Peyer's patch (tissue), 4 donors: ENCODE measurements at places on chromosomes 3 and 15. TPM values are rescaled to one million over a fixed set of nuclear protein-coding genes. Genes with fewer than 3 reads are reported as not detected.

Gene SAMMSON
- not detected for total RNA-seq

DNA sequence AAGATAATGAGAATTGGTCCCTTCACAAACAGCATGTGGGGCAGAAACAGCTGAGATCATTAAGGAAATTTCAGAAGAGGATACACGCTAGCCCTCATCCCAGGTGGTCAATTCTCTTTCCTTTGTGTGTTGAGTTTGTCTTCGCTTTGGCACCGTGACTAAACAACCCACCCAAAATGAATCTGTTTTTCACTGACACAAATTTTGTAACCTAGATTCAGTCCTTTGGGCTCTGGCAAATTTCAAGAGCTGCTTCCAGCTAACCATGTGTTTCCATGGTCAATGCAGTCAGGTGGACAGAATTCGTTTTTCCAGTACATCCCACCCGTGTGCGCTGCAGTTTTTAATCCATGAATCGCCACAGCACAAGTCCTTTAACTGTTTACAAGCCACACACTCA, 435.4 kb downstream of the WDR72 start:
- no peak for DNase-seq

DNA sequence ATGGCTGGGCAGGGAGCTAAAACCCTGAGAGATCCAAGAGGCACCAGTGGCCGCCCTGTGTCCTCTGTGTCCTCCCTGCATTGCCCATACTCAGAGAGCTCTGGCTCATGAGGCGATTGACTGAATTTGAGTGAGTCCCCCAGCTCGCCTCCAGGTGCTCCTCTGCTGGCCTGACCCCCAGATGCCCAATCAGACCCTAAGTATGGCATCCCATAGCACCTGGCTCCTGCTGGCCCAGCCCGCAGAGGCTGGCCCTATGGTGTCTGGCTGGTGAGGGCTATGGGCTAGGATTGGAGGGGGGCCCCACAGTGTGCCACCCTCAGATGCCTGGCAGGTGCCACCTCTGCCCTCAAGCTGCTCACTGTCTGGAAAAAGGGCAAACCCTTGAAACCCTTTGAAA, 1.6 kb upstream of the TKT start:
- no peak for DNase-seq

Gene ADAMTS17
- total RNA-seq, result 8.3 TPM

DNA sequence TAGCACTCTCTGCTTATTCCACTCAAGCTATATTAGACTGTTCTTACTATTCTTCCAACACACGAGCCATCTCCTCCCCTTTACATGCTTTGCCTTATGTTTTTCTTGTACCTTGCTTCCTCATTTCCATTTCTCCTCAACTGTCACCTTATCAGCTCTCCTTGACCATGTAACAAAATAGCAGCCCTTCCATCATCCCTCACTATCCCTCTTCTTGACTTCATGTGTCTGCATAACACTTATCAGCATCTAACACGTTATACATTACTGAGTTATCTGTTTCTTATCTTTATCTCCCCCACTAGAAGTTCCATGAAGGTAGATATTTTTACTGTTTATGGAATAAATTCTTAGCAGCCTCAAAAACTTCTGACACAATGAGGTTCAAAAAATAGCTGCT, 45.3 kb downstream of the TRPM7 start:
- no peak for DNase-seq

DNA sequence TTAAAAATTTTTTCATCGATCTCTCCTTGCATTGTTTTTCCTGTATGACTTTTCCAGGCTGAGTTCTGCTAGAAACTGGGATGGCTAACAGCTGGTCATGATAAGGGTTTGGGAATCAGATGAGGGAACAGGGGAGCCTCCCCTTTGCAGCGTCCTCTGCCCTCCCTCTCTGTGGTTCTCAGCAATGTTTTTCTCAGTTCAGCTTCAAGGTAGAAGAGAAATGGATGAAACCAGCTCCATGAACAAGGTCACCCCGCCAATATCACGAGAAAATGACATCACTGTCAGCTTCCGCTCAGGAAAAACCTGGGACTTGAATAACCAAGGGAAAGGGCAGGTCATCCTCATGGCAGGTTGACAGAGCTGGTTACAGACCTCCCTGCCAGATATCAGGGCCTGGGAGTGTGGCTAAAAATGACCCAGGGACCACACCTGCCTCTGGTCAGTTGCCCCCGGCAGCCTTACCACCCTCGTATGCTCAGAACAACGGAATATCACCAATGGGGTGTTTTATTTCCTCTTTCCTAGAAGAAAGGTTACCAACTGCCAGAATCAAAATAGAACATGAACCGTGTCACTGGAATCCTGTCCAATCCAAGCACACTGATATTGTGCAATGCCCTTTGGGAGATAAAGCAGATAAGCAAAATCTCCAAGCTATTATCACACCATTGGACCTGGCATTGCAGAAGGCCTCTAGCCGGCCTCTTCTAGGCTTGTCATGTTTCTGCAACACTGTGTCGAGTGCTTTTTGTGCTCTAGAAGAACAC, 26.1 kb downstream of the LSM3 start:
- DNase-seq, result peak; percentile 63

Gene LRRC31
- 15.6 TPM for total RNA-seq

Gene PLCL2
- total RNA-seq, result 39.6 TPM

- DNase-seq, result no peak
Measured at GRCh38 chr15:73989001-73989798, 2.9 kb downstream of the STOML1 start.

Gene MELTF
- total RNA-seq, result 73.4 TPM

DNA sequence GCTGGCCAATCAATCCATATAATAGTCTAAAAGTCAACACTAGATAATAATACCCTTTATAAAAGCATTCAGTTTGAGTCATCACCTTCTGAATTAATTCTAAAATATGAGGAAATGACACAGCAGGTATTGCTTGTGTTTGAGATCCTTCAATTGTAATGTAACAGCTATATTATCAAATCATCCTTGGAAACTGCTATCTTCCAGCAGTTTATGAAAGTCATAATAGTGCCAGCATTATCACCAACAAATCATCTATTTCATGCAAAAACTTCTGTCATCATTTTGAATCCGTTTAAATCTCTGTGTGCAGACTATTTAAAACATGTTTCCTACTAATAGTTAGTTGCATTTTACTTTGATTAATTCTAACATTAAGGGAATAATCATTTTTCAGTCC, 468.7 kb downstream of the CADM2 start:
- DNase-seq, result no peak

Gene ARIH2
- 59.7 TPM for total RNA-seq

DNA sequence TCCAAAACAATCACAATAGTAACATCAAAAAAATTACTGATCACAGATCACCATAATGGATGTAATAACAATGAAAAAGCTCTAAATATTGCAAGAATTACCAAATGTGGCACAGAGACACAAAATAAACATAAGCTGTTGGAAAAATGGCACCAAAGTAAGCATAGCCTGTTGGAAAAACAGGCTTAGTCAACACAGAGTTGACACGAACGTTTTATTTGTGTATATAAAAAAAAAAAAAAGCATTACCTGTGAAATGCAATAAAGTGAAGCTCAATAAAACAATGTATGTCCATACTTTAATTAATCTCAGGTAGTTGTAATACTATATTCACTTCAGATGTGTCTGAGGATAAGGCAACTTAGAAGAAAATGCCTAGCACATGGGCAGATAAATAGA, 77.1 kb downstream of the NR1I2 start:
- DNase-seq, result no peak

GRCh38 chr3:45515999-45516725, 78.4 kb upstream of the LIMD1 start:
- no peak for DNase-seq

Gene TMEM45A
- 5.3 TPM for total RNA-seq

Gene RBP2
- total RNA-seq, result 1,988 TPM

Gene PP2D1
- total RNA-seq, result not detected

DNA sequence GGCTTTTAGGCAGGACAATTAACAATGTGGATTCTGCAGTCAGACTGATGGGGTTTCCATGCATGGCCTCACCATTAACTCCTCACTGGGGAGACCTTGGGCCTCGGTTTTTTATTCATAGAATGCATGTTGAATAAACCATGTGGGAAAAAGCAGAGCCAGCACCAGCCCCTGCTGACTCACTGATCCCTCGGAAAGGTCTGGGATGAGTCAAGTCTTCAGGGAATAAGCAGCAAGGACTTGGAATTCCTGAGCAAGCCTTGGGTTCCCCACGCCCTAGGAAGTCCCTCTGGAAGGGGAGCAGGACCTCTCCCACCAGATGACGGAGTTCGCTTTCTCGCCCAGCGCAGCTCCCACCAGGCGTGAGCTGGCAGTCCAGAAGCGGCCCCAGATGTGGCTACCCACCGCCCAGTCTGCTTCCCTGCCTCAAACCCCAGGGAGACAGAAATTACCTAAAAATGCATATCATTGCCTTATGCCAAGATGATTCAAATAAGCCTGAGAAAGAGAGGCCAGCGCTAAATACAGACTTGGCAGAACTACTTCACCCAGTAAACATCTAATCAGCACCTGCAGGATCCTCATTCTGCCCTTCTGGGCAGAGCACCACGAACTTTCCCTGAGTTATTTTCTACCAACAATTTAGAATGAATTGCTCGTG, 45.4 kb downstream of the BTD start:
- DNase-seq, result no peak

DNA sequence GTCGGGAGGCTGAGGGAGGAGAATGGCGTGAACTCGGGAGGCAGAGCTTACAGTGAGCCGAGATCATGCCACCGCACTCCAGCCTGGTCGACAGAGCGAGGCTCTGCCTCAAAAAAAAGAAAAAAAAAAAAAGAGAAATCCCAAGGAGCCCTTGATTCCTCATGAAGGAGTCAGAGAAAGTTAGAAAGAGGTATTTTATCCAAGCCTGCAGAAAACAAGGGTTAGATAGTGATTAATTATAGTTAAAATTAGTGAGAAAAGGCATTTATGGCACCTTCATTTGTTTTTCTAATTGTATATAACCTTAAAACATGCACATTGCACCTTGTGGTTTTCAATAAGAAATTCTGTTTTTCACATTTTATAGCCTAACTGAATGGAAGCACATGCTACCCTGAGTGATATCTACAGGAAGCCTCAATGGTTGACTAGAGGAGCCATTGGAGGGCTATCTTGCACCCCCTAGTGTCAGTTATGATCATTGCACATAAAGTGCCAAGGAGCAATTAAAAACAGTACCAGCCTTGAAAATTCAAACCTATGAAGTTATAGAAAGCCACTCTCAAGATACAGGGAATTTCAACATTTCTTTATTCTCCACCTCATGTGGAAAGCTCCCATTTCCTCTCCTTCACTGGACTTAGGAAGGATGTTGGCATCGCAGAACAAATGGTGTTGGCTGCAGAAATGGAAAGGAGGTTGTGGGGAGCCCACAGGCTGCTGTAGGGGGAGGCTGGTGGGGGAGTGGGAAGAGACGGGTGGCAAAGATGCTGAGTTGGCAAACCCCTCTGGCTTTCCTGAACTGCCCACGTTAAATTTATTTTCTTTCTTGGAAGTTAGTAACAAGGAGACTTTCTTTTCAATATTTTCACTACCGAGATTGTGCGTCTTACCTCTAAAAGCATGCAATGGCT, 48.5 kb downstream of the ITGA11 start:
- DNase-seq, result no peak

Gene GPR149
- total RNA-seq, result not detected

DNA sequence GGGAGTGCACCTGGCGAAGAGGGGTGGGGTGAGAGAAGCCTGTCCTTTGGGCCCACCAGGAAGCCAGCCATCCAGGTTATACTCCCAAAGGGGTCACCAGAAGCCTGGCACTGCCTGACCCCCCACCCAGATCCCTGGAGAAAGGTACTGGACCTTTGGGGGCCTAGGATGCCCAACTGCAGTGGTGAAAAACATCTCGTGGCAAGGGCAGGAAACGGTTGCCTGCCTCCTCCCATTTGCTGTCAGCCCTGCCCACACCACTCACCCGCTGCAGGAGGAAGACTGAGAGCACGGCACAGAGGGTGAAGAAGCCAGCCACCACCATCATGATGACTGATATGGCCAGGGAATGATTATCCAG, 2.2 kb upstream of the ULK3 start:
- peak; percentile 55 for DNase-seq

Gene GRK7
- not detected for total RNA-seq

DNA sequence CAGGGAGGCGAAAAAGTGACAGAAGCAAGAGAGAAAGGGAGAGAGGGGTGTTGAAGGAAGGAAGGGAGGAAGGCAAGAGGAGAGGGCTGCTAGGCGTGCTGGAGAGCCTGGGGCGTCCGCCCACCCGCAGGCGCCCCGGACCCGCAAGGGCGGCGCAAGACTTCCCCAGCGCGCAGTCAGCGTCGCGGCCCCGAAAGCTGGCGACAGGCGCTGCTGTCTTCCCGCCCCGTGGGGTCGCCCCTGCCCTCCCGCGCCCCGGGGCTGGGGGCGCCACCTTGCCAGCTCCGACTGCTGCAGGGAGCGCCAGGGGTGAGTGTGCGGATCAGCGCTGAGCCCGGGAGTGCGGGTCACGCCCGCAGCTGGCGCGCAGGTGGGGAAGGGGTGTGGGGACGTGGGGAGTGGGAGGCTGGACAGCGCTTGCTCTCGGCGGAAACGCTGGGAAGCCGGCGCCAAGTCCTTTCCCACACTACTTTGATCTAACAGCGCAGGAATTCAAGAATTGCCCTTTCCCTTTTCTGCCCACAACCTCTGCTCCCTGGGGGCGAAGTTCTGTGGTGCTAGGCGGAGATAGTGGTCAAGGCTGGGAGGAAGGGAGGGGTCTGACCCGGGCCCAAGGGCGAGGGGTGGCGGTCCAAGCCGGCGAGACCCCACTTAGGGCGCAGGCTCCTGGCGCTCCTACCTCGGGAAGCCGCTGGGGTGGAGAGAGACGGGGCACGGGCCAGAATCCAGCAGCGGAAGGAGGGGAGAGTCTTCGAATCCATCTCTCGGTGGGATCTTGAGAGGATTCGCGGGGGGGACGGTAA, 266.1 kb downstream of the CGGBP1 start:
- DNase-seq, result no peak

Gene PIERCE2
- not detected for total RNA-seq

- DNase-seq, result peak; percentile 80
Measured at GRCh38 chr3:52444860-52445793, at the start of gene SEMA3G. TSS of gene SEMA3G (minus strand) at chr3:52445103. CDS start at chr3:52445027, 76 bp downstream.

DNA sequence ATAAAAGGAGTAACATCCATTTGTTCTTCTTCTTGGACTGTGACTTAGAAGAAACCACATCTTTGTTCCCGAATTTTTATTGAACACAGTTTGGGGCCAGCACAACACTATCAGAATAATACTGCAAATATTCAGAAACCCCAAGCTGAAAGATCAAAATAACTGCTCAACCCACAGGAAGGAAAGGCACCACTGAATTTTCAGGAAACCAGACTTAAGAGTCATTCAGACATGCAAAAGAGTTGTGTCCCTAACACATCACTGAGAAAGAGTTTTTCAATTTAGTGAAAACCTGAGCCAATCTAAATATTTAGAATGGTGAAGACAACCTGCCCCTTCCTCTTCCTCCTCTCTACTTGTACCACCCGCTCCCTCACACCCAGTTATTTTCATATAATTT, 295.0 kb upstream of the RORA start:
- no peak for DNase-seq
